Activated naive CD4-positive, alpha-beta T cell treated with Interleukin-2 at 50 U/mL for 16 hours (primary cell): ENCODE measurements at places on chromosomes 1 and 21.

- DNase-seq: no peak
Measured at GRCh38 chr1:65882076-65882475, 89.4 kb downstream of the PDE4B start.

DNA sequence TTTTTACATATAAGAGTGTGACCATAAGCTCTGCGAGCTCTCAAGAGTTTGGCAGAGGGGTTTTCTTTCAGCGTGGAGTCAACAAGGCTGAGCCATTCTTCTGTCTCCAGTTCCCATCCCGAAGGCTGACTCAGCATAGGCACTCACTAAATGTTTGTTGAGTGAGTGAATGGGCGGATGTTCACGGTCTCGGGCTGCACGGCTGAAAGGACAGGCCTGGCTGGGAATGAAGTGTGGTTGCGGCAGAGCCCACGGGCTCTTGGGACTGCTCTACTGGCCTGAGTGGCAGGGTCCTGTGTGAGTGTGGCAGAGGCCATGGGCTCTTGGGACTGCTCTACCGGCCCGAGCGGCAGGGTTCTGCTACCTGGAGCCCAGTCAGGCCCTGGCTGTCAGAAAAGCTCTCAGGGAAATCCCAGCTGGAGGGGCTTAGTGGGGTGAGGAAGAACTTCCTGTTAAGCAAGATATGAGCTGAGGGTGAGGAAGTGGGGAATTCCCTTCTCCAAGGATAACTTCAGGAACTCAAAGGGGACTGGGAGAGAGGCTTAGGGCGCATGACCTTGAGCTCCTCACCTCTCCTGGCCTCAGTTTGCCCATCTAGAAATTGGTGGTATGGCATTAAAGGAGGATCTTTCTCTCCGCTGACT lies 56.6 kb upstream of the C1orf174 start:
- no peak for DNase-seq

DNA sequence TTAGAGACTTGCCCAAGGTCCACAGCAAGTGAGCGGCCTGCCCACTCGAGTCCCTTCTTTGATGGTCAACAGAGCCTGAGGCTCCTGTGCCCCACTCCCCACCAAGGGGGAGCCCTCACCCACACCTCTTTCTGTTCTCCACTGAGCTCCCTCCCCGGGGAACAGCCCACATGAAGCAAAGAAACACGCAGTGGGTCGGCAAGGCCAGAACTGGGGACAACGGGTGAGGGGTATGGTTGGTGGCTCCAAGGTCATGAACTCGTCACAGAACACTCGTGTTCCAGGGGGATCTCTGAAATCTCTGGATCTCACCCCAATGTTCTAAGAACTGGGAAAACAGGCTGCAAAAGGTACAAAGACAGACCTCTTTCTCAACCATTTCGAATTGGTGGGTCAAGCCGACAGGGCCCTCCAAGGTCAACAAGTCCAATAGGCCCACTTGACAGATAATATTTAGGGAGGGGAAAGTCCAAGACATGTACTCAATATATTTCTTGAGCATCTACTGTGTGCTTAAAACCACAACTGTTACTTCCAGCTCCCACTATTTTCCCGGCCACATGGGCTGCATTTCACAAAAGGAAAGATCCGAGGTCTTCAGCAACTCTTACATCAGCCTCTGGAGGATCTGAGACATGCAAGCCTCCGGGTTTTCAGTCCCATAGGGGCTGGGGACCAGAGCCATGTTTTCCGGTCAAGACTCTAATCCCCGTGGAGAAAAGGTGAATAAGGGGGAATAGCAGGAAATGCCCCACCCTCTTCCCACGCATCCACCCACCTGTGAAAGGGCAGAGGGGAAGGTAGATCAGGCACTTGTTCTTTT lies 1.1 kb upstream of the RAP1GAP start:
- no peak for DNase-seq

- DNase-seq: no peak
Measured at GRCh38 chr1:79554688-79555087, 548.2 kb upstream of the ADGRL4 start.

- no peak for DNase-seq
Measured at GRCh38 chr1:215444715-215445414, 122.2 kb upstream of the KCTD3 start.

DNA sequence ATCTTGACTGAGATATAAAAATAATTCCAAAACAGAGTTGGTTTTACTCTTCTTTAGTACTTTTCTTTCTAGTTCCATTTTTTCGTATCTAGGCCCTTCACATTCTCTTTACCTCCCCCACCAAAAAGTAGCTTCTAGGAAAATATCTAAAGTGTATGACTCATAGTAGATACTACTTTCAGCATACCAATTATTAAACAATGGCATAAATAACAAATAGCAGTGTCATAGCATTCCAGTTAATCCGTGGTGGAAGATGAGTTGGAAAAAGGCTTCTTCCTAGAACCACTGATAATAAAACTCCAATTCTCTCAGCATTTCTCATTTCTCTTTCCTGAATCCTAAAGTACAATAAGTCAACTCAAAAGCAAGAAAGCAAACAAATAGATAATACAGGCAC lies 859.0 kb upstream of the B3GALT2 start:
- no peak for DNase-seq

- no peak for DNase-seq
Measured at GRCh38 chr1:12456979-12457378, 161.0 kb downstream of the DHRS3 start.

- DNase-seq: no peak
Measured at GRCh38 chr1:208597571-208597970, 353.4 kb upstream of the PLXNA2 start.

- no peak for DNase-seq
Measured at GRCh38 chr1:16289959-16290358, 53.0 kb upstream of the CPLANE2 start.

DNA sequence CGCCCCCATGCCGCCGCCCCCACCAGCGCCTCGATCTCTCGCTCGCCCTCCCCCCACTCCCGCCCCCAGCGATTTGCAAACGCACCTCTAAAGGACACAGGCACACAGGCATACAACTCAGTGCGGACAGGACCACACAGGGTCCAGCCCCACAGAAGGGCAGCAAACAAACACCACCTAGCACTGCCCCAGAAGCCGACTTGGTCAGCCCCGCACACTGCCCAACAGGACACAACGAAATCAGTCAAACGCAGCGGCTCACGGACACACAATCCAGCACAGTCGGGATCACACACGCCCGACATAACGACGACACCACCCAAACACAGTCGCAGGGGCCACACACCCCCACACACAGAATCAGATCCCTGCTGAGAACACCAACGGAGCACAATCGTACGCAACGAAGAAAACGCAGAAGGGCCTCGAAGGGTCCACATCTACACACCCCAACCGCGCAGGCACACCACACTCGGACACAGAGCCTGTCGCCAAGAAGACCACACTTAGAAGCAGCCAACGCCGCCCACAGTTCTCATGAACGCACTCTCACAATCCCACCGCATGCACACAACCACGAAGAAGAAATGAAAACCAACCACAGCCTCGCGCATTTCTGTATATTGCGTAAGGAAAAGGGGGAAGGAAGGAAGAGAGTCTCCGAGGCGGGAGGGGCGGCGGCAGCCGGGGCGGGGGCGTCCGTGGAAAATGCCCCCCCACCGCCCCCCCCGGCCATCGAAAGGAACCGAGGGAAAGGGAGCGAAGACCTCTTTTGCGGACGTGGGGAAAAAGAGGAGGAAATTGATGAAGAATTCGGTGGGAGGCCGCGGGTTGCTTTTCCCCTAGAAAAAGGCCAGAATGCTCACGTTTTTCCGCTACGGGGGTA lies 481 bp downstream of the TAL1 start:
- DNase-seq: peak; percentile 21

DNA sequence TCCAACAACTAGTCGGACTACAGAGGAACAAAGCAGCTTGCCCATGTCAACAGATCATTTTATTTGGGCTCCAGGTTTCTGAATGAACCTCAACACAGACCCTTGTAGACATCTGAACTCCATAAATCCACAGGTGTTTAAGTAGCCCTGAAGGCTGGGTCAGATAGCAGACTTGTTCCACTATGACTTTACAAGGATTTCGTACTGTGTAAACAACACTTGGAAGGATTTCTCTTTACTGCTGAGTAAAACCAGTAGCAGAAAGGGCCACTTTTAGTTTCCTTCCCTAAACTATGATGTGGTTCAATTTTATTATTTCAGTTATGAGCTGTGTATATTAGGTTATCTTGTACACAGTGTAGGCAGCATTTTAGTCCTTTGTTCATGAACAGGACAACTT lies 316.4 kb upstream of the ADGRL2 start:
- no peak for DNase-seq

GRCh38 chr1:153922972-153923925 lies at the start of gene GATAD2B:
GATAD2B (minus strand) TSS chr1:153922972; CDS start chr1:153828347, 94,625 bp downstream.
- peak; percentile 99 for DNase-seq

DNA sequence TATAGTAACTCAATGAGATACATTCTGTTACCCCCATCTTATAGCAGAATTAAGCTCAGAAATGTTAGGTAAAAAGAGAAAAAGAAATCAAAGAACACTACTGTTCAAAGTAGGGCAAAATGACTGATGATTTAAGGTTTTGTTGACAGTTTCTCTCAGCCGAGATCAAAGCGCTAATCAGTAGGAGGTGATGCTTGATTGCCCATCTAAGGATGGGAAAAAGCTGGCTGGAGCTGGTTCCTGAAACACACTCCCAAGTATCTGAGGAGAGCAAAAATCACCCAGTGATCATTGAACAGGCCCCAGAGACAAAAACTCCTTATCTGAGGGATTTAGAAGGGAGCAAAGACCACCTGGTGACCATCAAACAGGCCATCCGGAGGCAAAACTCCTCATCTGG lies 64.5 kb upstream of the CSF1 start:
- DNase-seq: no peak

DNA sequence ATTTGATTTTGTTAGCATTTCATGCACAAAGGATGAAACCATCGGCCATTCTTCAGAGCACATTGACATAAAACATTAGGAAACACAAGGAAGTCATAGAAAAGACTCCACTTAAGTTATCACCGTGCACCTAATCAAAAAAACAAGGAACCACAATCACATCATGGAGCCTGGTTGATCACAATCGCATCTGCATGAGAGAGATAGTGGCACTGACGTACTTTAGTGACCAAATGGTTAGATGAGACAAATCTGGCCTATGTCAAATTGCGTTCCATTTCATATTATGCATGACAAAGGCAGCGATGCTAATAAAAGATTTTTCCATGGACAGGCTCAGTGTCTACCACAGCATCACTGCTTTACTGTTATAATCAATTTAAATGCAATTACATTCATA lies 571.8 kb upstream of the ADGRL2 start:
- DNase-seq: no peak

- no peak for DNase-seq
Measured at GRCh38 chr1:198577444-198577843, 37.0 kb upstream of the ATP6V1G3 start.

DNA sequence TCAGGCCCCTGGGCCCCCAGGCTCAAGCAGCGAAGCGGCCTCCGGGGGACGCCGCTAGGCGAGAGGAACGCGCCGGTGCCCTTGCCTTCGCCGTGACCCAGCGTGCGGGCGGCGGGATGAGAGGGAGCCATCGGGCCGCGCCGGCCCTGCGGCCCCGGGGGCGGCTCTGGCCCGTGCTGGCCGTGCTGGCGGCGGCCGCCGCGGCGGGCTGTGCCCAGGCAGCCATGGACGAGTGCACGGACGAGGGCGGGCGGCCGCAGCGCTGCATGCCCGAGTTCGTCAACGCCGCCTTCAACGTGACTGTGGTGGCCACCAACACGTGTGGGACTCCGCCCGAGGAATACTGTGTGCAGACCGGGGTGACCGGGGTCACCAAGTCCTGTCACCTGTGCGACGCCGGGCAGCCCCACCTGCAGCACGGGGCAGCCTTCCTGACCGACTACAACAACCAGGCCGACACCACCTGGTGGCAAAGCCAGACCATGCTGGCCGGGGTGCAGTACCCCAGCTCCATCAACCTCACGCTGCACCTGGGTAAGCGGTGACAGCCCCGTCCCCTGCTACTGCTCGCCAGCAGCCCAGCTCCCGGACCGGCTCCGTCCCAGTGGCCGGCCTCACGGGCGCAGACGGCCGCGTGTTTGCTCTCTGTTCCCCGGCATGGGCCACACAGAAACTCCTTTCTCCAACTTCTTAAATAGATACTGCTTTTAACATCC lies 539 bp downstream of the LAMC1 start:
- DNase-seq: peak; percentile 24

- no peak for DNase-seq
Measured at GRCh38 chr1:95236784-95237575, 3.0 kb downstream of the RWDD3 start.

DNA sequence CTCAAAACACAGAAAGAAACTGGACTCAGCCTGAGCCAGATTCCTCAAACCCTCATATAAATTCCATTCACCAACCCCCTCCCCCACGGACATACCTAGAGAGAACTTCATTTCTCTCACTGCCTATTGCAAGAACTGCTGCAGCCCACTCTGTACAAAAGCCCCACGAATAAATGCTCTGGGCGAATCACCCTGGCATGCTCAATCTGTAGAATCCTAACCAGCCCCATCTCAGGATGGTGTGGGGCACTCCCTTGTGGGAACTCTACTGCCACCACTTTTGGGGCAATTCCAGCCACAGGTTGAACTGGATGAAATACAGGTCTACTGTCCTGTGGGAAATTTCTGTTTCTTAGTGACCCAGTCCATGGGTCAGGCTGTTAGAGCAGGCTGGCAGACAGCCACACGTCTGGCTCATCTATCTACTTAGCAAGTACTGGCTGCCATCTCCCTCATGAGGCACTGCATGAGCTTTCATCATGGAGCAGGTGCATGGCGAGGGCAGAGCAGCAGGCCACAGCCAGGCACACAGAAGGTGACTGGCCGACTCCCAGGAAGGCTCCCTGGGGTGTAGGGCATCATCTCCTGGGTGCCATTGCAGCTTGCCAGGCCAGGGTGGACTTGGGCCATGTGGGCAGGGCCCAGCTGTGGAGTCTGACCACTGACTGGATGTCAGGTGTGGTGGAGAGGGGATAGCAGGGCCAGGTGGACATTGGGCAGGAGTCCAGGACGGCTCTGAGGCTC lies 1.6 kb upstream of the C1orf35 start:
- no peak for DNase-seq

- DNase-seq: no peak
Measured at GRCh38 chr21:37373539-37373938, 7.0 kb downstream of the DYRK1A start.

GRCh38 chr1:106571109-106571508 lies 485.4 kb upstream of the PRMT6 start:
- DNase-seq: no peak

- no peak for DNase-seq
Measured at GRCh38 chr1:7043719-7044535, 258.7 kb downstream of the CAMTA1 start.

- no peak for DNase-seq
Measured at GRCh38 chr1:45008516-45008915, 2.6 kb downstream of the HECTD3 start.

DNA sequence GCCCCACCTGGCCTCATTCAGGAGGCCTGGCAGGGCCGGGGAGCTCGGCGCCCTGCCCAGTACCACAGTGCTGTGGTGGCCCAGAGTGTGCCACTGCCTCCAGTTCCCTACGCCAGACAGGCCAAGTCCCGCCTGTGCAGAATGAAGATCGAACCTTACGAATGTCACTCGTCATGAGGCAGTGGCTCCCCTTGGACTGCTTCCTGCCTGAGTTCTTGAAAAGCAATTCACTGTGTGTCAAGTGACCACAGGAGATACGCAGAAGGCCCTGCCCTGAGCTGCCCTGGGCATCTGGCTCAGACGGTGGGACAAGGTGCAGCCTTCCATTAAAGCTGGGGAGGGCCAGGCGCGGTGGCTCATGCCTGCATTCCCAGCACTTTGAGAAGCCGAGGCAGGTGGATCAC lies 49.6 kb upstream of the LRP8 start:
- no peak for DNase-seq
